ENCODE measurements at places on chromosomes 7 and 10.

DNA sequence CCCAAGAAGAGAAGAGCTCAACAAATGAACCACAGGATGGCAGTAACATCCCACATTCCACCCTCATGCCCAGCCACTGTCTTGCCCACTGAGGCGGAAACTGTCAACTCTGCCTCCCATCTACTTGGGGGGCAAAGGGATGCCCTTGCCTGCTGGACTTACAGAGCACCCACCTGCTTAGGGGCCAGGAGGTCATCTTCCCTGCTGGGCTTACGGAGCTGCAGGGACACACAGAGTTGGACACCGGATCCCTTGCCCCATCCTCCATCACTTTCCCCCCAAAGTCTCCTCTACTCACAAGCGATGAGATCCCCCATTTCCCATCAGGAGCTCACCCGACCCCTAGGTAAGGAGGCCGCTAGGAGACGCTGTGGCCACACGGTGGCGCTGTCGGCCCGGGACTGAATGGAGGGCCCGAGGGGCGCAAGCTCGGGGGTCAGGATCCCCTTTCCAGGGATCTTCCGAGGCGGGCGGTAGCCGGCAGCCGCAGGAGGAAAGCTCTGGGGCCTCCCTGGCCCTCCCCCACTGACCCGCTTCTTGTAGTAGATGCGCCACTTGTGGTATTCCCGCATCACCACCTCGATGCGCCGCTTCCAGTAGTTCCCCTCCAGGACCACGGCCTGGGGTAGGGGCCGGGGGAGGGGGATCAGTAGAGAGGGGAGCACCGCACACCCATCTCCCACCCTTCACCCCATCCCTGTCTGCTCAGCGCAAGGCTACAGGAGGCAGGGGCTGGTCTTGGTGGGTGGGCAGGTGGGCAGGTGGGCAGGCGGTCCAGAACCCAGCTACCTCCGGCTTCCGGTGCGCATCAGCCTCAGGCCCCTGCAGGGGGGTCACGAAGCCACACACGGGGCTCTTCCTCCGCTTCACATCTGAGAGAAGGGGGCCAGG, 17.3 kb downstream of the MLXIPL start:
- no peaks in the 10 kb centered on the region for H3K36me3 ChIP-seq
- no peaks in the 10 kb centered on the region for H3K4me1 ChIP-seq
- H3K27ac ChIP-seq, result no peak overlapping the region
- no peaks in the 10 kb centered on the region for H3K27me3 ChIP-seq
- peak; percentile 90 for DNase-seq
- H3K4me3 ChIP-seq, result peak overlapping the region; percentile 61

DNA sequence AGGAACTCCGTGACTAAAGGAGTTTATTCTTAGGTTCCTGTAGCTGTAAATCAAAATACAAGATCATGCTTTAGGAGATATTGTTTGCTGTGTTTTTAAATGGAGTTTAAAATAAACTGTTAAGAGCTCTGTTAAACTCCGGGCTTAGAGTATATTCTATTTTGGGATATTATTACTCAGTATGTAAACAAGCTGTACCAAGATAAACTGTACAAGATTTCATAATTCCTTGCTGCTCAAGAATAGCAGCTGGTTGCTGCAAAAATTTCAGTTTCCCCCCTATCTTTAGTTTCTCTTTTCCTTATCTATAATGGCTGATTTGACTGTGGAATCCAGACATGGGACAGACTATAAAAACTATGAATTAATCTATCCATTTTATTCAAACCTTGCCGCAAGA, 215.7 kb downstream of the HTR7 start:
- H3K36me3 ChIP-seq, result no peaks in the 10 kb centered on the region
- no peak overlapping the region for H3K27ac ChIP-seq
- H3K4me3 ChIP-seq, result no peak overlapping the region
- no peaks in the 10 kb centered on the region for H3K4me1 ChIP-seq
- no peak for DNase-seq

GRCh38 chr10:74875966-74876365, 49.6 kb downstream of the KAT6B start:
- H3K27ac ChIP-seq, result no peak overlapping the region
- no peak overlapping the region for H3K4me3 ChIP-seq
- H3K27me3 ChIP-seq, result no peaks in the 10 kb centered on the region
- no peak for DNase-seq
- no peaks in the 10 kb centered on the region for H3K4me1 ChIP-seq
- H3K36me3 ChIP-seq, result no peaks in the 10 kb centered on the region

DNA sequence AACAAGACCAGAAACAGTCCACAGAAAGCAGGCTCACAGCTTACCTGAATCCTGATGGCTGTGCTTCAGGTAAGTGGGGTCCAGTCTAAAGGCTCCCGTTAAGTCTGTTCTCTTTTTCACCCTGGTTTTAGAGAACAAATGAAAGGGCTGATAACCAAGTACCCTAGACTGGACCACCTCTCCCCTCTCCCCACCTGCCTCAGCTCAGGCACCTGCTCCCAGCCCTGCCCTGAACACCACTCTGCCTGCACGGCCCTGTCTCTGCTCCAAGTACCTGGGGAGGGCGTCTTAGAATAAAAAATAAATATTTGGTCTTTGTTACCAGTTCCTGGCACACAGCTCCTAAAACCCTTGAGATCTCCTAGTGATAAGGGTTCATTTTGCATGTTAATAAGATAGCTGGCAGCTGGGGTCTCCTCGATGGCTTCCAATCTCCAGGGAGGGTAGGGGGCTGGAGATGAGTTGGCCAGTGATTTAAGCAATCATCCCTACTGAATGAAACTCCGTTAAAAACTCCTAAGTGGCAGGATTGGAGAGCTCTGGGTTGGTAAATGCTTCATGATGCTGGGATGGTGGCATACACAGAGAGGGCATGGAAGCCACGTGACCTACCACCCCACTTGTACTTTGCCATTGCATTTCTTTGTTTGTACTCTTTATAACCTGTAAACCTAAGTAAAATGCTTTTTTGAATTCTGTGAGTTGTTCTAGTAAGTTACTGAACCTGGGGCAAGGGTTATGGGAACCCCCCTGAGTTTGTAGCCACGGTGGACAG, 29.8 kb upstream of the FIGNL1 start:
- no peak for DNase-seq
- no peak overlapping the region for H3K4me3 ChIP-seq
- no peaks in the 10 kb centered on the region for H3K36me3 ChIP-seq
- H3K4me1 ChIP-seq, result no peaks in the 10 kb centered on the region

GRCh38 chr10:10598297-10598696, 419.4 kb upstream of the CELF2 start:
- H3K27me3 ChIP-seq, result no peaks in the 10 kb centered on the region
- DNase-seq, result no peak
- no peaks in the 10 kb centered on the region for H3K36me3 ChIP-seq

DNA sequence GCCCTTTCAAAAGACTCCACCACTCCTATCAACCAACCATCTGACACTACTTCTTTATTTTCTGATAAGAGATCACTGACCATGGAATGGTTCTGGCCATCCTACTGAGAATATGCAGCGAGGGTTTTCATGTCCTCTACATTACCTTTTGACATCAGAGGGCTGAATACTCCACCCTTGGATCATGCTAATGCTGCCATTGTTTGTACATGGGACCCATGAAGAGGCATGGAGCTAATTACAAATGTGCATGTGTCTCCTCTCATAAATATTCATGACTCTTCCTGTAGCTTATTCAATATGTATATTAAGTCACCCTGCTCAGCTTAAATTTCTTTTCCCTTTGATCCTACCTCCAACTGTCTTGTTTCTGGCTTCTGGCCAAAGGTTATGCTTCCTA, 1065.8 kb upstream of the GHITM start:
- H3K27me3 ChIP-seq, result no peaks in the 10 kb centered on the region
- no peaks in the 10 kb centered on the region for H3K36me3 ChIP-seq
- H3K4me3 ChIP-seq, result no peak overlapping the region
- H3K27ac ChIP-seq, result no peak overlapping the region
- no peaks in the 10 kb centered on the region for H3K4me1 ChIP-seq

GRCh38 chr10:118032564-118032963, 14.2 kb downstream of the RAB11FIP2 start:
- H3K27me3 ChIP-seq, result no peaks in the 10 kb centered on the region
- peaks cover 17% of the 10 kb centered on the region for H3K36me3 ChIP-seq
- no peak for DNase-seq

- H3K27me3 ChIP-seq, result no peaks in the 10 kb centered on the region
- no peaks in the 10 kb centered on the region for H3K36me3 ChIP-seq
- H3K4me1 ChIP-seq, result peaks cover 9% of the 10 kb centered on the region
- DNase-seq, result no peak
Measured at GRCh38 chr7:156777364-156778069, 115.5 kb downstream of the LMBR1 start.

GRCh38 chr7:46478046-46478445, 557.0 kb upstream of the IGFBP3 start:
- no peak overlapping the region for H3K27ac ChIP-seq
- DNase-seq, result no peak
- H3K27me3 ChIP-seq, result no peaks in the 10 kb centered on the region
- H3K36me3 ChIP-seq, result no peaks in the 10 kb centered on the region
- H3K4me1 ChIP-seq, result no peaks in the 10 kb centered on the region

DNA sequence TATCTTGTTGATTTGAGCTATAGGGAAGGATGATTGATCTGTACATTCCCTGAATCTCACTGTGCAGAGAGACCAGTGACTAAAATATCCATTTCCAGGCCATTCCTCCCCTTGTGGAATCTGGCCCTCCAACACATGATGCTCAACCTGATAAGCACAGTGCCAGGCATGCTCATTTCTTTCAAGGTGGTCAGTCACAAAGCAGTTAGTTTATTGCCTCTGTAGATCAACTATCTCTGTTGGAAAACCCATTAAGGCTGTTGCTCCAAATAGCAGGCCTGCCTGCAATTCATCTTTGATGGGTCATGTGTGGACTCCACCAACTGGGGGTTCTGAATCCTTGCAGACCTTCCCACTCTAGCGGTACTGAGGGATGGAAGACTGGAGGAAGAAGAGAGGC, 168.6 kb upstream of the FOXK1 start:
- H3K27ac ChIP-seq, result no peak overlapping the region
- no peaks in the 10 kb centered on the region for H3K4me1 ChIP-seq
- H3K4me3 ChIP-seq, result no peak overlapping the region
- DNase-seq, result no peak

Measured in neuronal stem cell (in vitro differentiated cells).